Epithelial cell of alveolus of lung (primary cell): ENCODE measurements at places on chromosomes 11 and 22. TPM values are rescaled to one million over a fixed set of nuclear protein-coding genes. Genes with fewer than 3 reads are reported as not detected.

NCF4 gene
- not detected in 2 replicates for total RNA-seq

MYRF gene
- total RNA-seq, result 3.0 and 7.6 TPM in 2 replicates

TTLL1 gene
- 6.2 and 8.4 TPM in 2 replicates for total RNA-seq

OR51D1 gene
- not detected in 2 replicates for total RNA-seq

MS4A6A gene
- total RNA-seq, result not detected in 2 replicates

NEFH gene
- 1.3 and 2.2 TPM in 2 replicates for total RNA-seq

HDAC10 gene
- 15.4 and 43.7 TPM in 2 replicates for total RNA-seq

OR4D5 gene
- not detected in 2 replicates for total RNA-seq

LRRC55 gene
- total RNA-seq, result not detected in 2 replicates

MEI1 gene
- total RNA-seq, result 4.5 TPM in 1 of 2 replicates, not detected in the other

PRDM10 gene
- 3.3 and 3.7 TPM in 2 replicates for total RNA-seq
